Right renal cortex interstitium (tissue), 3 donors: ENCODE measurements at places on chromosomes 7 and 10. TPM values are rescaled to one million over a fixed set of nuclear protein-coding genes. Genes with fewer than 3 reads are reported as not detected.

The ANKRD61 gene
- polyA plus RNA-seq = 0.54 TPM

The CNNM1 gene
- 2.5 TPM for polyA plus RNA-seq

The BICC1 gene
- 83.0 TPM for polyA plus RNA-seq

The CYP26A1 gene
- polyA plus RNA-seq = not detected

The OPN4 gene
- not detected for polyA plus RNA-seq
